ENCODE measurements at places on chromosomes 2 and 18. TPM values are rescaled to one million over a fixed set of nuclear protein-coding genes. Genes with fewer than 3 reads are reported as not detected.

The SLC66A2 gene
- total RNA-seq, result 27.4 TPM

The MEP1B gene
- total RNA-seq, result not detected

The SIGLEC15 gene
- 0.19 TPM for total RNA-seq

The IL36RN gene
- not detected for total RNA-seq

The SFT2D3 gene
- 2.9 TPM for total RNA-seq

The PPP1R1C gene
- total RNA-seq, result 33.1 TPM
